ENCODE measurements at places on chromosomes 2 and 18.
A peak's percentile ranks its signal among the peaks of the same experiment; 100 is the strongest.

- no peak for DNase-seq
Observed at GRCh38 chr18:10310626-10311025, 143.8 kb upstream of the APCDD1 start.

DNA sequence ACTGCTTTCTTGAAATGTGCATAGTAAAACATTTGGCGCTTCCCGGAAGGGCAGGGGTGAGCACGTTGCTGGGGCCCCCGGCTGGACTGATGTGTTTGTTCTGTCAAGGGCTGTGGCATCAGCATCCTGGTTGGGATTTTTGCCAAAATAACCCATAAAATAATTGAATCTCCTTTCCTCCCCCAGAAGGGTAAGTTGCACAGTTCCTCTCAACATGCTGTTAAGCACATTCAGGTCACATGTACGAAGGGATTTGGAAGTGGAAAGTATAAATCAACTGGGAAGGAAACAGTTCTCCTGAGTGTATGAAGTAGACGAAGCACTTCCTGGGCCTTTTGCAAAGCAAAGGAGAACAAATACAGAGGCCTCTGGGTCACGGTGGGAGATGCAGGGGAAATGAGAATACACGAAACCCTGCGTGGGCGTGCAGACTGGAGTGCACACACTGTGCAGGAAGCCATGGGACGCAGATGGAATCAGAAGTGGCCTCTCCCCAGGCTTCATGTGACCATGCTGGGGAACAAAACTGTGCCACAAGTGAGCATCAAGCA is 183.9 kb downstream of the LPIN1 start:
- no peak for DNase-seq

DNA sequence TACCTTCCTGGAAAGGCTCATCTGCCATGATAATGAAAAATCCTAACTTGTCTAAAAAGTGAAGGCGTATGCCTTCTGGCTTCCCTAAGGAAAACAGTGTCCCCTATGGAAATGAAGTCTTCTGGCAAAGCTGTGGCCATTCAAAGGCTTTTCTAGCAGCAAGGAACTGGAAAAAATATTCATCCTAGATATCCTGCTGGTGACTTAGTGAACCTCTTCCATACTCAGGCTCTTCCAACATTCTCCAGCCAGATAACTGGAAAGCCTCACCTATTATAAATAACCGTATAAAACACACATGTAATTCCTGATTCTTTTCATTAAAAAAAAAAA is 84.7 kb downstream of the RBMS1 start:
- no peak for DNase-seq

- peak; percentile 80 for DNase-seq
Observed at GRCh38 chr18:3449512-3450011, 410 bp upstream of the TGIF1 start.

GRCh38 chr2:58594762-58595161 is 353.6 kb upstream of the FANCL start:
- no peak for DNase-seq

DNA sequence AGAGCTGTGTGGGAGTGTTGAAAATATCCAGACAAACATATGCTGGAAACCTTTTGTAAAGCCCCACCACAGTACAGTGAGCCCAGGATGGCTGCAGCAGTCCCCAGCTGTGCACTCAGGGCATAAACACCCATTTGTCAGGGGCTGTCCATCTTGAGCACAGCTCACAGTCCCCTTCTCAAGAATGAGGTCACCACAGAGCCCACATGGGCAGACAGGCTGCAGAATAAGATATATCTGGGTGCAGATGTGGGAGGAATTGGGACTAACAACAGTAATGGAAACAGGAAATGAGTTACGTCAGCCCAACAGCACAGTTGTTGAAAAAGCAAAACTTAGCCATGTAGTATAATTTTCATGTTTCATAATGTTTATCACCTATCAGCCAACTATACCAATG is 219.6 kb downstream of the ETAA1 start:
- DNase-seq: no peak

DNA sequence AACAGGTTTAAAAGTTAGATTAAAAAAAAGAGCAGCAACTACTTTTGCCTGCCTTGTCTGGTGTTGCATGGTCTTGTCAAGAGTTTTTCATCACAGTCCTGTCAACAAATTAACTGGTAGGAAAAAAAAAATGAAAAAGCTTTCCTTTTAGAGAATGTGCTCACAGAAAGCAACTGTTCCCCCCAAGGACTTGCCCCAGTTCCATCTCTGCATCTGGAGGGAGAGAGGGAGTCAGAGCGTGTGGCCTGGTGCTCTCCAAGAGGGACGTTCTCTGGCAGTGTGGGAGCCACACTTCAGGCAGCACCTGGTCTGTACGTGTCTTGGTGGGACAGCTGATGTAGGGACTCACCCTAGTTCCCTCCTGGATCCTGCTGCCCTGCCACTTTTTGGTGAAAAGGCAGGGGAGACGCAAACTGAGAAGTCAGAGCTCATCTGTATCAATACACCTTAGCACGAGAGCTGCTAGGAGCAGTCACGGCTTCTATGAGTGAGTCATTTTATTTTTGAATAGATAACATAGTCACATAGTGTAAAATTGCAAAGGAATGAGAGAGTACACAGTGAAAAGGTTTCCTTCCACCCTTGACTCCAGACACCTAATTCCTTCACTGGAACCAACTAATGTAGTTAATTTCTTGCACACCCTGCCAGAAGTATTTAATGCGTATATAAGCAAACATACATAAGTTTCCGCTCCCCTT is 172.5 kb upstream of the MGAT5 start:
- DNase-seq: no peak

GRCh38 chr2:46852598-46852997 is 63.0 kb downstream of the MCFD2 start:
- DNase-seq: no peak

GRCh38 chr2:149743842-149744448 is 156.4 kb upstream of the MMADHC start:
- no peak for DNase-seq

DNA sequence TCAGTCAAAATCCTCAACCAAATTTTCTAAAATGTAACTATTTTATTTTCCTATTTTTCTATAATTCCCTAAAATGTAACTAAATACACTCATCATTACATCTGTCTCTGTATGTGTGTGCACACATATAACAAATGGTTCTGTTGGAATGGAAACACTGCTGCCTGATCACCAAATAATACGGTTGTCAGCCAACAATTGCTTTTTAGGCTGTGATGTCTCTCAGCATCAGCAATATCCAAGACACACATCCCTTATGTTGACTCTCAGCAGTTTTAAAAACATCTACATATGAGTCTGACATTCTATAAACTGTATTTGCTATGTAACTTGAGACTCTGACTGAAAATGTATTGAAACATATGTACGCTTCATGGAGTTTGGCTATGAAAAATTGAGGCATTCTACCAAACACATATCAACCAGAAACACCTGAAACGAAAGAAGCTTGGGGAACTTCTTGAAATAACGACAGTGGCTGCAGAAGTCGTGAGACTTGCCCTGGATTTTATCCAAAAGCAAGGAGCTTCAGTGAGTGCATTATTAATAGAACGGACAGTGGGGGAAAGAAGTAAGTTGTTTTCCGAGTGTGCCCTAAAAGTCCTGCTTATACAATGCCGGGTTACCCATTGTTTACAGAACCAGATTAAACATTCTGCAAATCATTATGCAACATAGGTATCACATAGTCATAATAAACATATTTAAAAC is 110.2 kb upstream of the ITGB6 start:
- DNase-seq: no peak

DNA sequence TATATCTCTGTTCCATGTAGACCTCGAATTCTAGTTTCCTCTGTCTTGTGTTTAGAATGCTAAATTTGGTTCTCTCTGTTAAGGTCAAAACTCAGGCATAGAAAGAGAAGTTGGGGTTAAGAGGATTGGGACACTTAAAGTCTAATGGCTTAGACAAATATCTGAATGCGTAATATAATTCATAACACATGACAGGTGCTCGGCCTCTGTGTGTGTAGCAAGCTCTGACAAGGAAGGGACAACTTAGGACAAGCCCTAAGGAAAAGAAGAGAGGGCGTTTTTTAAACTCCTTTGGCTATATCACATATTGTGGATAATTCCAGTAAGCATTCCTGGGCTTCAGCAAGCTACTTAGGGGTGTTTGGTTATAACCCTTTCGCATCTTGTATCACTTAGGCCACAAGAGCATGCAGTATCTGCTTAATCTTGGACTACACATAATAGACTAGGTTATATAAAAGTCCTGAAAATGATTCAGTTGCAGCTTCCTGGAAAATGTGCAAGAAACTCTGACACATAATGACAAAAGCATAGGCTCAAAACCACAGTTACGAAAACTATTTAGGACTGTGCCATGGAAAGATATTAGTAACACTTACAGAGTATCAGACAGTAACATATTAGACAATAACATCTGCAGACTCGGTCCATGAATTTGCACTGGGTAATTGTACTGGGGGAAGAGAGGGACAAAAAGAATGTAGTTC is 16.1 kb upstream of the CREB1 start:
- DNase-seq: no peak

Measured in activated CD4-positive, alpha-beta T cell treated with anti-CD3 and anti-CD28 coated beads, Interleukin-2, amount 50 U/mL, for 1 hour (primary cell).